Activated CD4-positive, CD25-positive, alpha-beta regulatory T cell treated with anti-CD3 and anti-CD28 coated beads, Interleukin-2, amount 50 U/mL, for 72 hours (primary cell): ENCODE measurements at places on chromosomes 2 and 18.
A peak's percentile ranks its signal among the peaks of the same experiment; 100 is the strongest.

DNA sequence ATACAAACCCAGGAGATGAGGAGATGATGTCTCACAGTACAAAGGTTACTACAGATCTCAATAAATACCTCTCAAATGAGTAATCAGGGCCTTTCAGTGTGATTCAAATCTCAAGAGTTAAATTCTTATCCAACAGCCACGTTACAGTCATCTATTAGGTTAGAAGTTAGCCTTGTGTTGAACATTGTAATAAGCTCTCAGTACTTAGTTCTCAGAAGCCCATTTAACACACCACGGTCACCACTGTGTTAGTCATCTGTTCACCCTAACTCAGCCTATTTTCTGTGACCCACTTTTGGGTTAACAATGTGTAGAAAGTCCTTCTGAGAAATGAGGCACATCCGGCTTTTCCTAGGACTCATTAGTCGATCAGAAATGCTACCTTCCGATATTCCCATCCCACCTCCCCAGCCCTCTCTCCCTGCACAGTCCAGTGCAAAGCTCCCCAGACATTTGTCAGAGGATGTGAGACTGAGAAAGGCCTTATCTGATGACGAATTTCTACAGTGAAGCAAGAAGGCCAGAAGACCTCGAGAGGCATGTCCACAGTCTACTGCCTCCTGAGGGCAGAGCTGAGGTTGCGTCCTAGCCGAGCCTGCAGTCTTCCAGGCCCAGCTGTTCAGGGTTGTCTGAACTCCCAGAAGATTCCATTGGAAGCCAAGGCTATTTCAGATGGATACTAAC is 92.6 kb downstream of the ACTR2 start:
- no peak for DNase-seq

GRCh38 chr2:202278036-202278760 is 12.6 kb downstream of the NOP58 start:
- no peak for DNase-seq

- DNase-seq = no peak
These were observed 214.6 kb upstream of the LRRTM1 start for GRCh38 chr2:80519121-80519643.

DNA sequence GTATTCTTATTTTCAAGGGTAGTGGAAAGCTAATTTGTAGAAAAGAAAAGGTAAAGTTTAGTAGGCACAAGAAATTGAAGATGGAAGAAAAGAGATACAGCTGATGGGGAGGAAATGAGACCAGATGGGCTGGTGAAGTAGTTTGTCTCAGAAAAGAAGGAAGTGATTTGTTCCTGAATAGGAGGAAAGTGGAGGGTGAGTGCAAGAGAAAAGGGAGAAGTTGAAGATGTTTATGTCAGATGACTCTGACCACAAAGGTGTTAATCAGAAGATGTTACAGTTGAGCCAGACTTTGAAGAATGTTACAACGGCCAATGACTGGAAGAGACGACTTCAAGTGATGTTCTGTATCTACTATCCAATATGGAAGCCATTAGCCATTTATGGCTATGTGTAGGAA is 21.2 kb downstream of the ZSCAN30 start:
- no peak for DNase-seq

DNA sequence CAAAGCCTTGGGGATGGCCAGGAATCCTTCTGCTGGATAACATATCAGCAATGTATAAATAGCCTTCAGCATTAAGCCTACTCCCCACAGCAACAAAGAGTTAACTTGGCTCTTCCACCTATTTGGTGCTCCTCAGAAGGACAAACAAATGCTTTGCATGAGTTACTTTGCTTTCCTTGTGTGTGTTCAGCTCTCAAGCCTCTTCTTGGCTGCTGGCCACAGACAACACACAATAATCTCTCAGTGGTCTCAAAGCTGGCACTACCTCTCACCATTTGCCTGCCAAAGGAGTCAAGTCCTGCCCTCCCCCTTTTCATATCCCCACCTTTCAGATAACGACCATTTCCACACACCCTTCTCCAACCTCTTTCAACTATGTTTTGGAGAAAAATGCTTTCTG is 17.5 kb downstream of the FTCDNL1 start:
- DNase-seq = no peak

- DNase-seq = no peak
These were observed 49.3 kb upstream of the ANKRD44 start for GRCh38 chr2:197359859-197360258.

GRCh38 chr2:88131201-88131998 is 3.5 kb upstream of the FABP1 start:
- no peak for DNase-seq

- no peak for DNase-seq
These were observed 141.4 kb downstream of the COL4A4 start for GRCh38 chr2:227022608-227023007.

DNA sequence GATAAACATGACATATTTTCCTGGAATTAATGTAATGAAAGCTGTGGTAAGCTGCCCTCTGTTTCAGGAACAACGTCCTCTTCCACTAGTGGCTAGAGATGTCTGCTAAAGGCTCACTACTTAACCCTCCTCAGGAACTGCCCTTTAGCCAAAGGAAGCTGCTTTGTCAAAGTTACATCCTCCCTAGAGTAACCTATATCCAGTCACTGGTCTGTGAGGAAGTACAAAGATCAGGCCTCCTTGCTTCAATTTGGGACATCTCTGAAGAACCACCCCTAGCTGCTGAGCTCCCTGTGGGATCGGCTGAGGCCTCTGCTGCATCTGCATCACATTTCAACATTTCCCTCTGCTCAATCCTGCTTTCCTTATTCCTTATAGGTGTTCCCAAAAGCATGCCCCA is 107.8 kb downstream of the PRELID3A start:
- DNase-seq = no peak

- no peak for DNase-seq
These were observed 17.0 kb upstream of the PKDCC start for GRCh38 chr2:42030829-42031228.

DNA sequence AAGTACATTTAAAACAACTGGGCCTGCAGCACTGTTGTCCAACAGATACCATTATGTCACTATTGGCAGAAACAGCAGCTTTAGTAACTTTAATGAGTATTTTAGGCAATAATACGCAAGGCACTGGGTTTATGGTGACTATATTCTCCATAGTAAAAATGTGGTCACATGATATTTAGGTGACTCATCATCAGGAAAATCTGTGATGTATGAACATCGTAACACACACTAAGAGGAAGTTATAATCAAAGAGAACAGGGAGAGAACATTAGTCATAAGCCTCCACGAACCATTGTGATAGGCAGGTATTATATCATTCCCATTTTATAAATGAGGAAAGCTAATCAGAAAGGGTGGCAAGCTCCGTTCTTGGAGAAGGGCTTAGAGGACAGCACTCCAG is 36.9 kb downstream of the RAPH1 start:
- no peak for DNase-seq

DNA sequence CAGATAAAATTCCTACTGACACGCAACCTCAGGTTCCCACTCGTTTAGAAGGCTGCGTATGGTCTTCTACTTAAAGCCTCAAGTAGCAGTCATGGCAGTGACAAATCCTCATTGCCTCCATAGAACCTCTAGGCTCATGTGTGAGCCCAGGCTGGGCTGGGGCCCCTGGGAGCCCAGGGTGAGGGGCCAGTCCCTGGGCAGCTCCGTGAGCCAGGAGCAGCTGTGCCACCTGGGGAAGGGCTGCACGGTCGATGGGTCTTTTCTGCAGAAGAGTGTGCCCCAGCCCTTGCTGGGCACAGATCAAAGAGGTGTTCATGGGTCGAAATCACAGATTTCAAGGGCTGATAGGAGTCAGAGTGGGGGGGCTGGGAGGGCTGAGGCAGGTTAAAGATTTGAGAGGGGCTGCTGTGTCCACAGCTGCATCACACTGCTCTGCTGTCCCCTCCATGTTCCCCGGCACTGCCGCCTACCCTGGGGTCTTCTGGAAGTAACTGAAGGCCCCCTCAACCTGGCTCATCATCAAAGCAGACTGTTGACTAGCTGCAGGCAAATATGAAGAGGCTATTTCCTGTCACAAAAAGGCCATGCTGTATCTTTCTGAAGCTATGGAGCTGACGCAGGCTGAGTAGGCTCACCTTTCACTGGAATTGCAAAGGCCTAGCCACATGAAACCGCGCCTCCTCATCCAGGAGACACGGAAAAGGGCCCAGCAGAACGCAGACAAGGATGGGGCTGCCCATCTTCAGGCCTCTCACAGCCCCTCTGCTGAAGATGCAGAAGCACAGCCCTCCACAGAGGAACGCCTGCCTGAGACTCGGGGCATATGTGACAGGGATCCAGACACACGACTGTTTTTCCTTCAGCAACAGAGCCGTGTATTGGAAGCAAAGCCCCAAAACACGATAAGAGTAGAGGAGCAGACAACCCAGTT is 35.7 kb upstream of the ALPP start:
- DNase-seq = peak; percentile 16

- no peak for DNase-seq
These were observed 97.2 kb upstream of the OTOS start for GRCh38 chr2:240237609-240238174.

GRCh38 chr2:234305846-234306245 is 191.0 kb downstream of the ARL4C start:
- DNase-seq = no peak

- DNase-seq = no peak
These were observed 252.3 kb downstream of the MBD5 start for GRCh38 chr2:148273158-148273691.

GRCh38 chr2:158740127-158740526 is 55.0 kb upstream of the DAPL1 start:
- DNase-seq = no peak

DNA sequence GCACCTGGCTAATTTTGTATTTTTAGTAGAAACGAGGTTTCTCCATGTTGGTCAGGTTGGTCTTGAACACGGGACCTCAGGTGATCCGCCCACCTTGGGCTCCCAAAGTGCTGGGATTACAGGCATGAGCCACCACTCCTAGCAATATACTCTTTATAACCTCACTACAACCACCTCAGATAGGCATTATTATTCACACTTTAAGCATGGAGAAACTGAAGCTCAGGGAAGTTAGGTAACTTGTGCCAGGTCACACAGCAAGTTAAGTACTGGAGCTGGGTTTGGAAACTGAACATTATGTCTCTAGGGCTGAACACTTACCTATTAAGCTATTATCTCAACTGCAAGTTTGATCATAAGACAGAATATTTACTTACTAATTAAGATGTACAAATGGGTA is 42.6 kb upstream of the ACTR2 start:
- DNase-seq = no peak

- DNase-seq = peak; percentile 83
These were observed 6.0 kb upstream of the INPP5D start for GRCh38 chr2:233053928-233054784.

GRCh38 chr18:11760498-11761167 is 71.6 kb downstream of the GNAL start:
- no peak for DNase-seq

DNA sequence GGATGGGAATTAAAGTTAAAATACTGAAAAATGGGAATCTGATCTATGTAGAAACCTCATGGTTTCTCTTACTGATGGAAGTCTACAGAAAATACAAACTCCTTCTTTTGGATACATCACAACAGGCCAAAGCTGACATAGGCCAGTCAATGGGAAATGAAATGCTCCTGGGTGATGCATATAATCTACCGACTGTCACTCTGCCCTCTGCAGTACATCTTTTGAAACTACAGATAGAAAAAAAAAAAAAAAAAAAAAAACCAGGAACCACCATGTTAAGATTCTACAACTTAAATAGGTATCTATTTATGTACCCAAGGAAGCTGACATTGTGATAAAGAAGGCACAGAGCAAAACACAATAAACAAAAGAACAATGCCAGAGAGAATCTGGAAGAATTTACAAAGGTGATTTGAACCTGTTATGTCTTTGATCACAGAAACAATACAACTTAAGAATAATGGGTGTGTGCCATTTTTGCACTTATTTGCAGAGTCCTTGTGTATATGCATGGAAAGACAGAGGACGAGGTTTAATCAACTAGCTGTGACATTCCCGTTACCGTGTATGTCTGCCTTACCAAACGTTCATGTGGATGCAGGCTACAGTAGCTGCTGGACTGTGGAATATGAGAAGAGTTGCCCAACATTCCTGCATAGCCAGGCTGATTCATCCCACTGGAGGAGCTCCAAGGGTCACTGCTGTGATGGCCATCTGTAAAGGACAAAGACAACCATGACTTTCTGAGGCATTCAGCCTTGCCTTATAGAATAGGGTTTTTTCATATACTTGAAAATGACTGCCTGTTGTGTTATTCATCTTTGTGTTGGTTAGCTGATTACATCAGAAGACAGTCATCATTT is 312.7 kb downstream of the TCF4 start:
- no peak for DNase-seq

DNA sequence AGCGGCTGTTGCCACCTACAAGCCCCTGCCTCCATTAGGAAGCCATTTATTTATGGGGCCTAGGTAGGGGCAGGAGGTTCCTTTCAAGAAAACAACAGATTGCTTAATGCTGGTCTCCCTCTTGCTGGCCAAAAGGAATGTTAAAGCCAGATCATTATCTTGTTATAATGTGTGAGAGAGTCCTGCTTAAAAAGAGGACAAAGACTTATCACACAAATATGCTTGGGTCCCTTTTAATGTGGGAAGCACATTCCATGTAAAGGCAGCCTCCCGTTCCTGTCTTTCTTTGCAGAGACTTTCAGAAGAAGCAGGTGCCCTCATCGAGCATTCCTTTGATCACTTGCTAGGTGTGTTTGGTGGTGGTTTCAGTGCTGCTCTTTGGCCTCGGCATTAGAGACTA is 76.4 kb downstream of the AGAP1 start:
- no peak for DNase-seq

DNA sequence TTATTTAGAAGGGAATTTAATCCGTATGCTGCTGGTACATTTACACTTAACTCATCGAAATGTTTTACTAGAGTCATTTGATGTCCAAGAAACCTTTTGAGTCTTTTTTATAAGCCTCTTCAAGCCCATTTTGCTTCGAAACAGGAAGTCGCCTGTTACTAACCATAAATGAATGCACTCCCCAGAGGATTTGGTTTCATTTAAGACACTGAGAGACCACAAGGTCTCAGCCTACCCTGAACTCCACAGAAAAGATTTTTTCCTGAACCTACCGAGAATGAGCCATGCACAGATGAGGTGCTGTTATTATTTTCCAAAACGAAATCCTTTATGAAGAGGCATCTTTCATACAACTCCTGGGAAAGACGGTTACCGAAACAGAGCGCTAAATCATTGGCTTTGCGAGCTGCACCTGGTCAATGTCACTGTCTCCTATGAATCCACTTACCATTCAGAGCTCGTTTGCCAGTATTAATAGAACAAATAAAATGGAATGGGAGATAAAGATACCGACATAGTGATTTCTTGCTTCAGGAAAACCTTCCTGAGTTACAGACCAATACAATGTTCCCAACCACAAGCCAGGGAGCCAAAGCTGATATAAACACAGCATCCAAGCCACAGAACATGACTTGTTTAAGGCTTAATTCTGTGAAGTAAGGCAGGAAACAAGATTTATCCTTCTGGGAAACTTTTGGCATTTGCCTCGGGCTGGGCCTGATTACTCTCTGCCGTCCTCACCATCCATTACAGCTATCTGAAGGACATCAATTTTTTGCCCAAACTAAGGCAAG is 382.1 kb downstream of the OSR1 start:
- DNase-seq = no peak

DNA sequence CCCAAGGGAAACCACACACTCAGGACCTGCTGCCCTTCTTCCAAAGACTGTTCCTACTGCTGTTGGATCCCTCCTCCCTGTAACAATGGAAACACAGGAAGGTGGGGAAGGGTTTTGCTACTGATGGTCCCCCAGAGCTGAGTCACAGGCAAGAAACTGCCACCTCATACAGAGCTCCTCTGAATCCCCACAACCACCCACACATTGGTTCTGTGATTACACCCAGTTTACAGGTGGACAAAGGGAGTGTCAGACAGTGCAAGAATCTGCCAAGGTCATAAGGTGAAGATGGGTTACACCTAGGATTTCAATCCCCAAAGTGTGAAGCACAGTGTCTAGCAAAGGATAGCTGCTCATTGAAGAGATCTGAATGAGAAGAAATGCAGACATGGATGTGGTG is 141.7 kb upstream of the LMAN1 start:
- no peak for DNase-seq
